ENCODE measurements at places on chromosomes 4 and X.

GRCh38 chrX:153939573-153939972, 4.7 kb upstream of the NAA10 start:
- no peak for DNase-seq

GRCh38 chr4:140156529-140157171, 2.7 kb upstream of the MAML3 start:
- no peak for DNase-seq

DNA sequence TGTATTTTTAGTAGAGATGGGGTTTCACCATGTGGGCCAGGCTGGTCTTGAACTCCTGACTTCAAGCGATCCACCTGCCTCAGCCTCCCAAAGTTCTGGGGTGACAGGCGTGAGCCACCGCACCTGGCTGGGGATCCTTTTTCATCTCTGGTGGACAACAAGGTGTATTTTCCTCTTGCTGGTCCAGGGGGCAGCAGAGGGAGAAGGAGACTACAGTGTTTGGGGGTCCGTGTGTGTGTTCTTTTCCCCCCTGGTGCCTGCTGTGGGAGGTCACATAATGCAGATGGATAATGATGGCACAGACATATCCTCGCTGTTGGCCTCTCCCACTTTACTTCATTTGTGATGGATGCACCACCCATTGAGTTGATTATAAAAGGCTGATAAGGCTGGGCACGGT, 39.0 kb upstream of the CD99 start:
- no peak for DNase-seq

GRCh38 chr4:102574317-102574716, 73.2 kb downstream of the NFKB1 start:
- DNase-seq = no peak

- no peak for DNase-seq
These were observed 93.1 kb downstream of the SLC16A2 start for GRCh38 chrX:74514384-74514783.

DNA sequence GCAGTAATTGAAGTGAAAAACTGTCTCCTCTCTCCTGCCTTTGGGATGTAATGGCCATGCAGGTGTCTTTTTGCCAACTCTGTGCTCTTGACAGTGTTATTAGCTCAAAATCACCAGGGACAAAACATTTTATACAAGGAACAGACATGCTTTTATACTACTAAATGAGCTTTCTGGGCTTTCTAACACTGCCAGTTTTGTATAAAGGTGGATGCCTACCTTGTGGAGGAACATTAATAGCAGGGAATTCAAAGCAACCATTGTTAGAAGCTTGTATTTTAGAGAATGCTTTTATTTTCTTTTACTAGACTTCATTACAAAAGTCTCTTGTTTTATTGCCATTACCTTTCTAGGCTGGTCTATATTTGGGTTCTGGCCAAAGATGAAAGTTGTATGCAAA, 54.7 kb upstream of the ARSJ start:
- no peak for DNase-seq

DNA sequence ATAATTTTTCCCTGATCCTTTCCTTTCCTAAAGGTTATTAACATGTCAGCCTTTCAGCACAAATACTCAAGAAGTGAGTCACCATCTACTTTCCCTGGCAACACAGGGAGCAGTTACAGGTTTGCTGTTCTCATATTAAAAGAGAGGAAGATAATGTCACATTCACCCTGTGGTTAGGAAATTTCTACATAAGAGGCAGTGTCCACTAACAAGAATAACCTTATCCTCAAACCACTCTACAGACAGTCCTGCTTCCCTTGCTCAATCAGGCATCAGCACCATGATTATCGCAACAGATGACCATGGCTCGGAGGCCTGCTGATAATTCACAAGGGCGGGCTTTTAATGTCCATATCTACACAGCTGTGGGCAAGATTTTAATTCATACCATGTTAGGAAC, 30.9 kb downstream of the RNF150 start:
- DNase-seq = no peak

DNA sequence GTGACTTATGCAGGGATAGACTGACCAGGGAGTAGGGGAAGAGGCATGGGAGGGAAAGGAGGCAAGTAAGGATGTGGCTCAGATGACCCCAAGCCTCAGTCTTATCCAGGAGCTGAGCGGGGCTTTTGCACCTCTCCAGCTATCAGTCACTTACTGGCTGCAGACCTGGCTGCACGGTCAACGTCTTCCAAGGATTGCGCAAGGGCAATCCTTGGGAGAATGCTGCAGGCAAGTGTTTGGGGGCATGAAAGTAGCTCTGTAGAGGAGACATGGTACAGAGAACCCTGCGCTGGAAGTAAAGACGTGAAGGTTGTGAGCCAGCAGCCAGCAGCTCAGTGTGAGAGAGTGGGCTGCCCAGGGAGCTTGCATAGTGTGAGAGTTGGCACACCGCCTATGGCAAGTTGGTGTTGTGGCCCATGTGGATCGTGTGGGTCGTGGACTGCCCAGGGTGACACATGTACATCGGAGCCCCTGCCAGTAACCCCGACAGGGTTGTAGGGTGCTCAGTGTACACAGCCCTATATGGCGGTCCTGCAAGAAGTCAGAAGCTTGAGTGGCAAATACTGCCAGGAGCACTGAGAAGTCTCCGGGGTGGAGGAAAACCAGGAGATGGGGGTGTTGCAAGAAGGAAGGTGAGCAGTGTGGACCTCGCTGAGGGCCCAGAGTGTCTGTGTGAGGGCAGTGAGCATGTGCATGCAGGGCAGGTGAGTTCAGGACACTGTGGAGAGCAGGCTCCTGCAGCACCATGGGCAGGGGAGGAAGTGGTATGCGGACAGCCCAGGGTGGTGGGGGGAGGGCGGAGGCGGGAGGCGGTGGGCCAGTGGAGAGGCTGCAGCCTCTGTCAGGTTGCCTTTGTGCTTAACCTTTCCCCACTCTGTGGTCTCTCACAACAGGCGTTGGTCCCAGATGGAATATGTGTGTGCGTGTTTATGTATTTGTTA, 50.9 kb downstream of the KIT start:
- DNase-seq = no peak

GRCh38 chr4:9608300-9608699, 164.1 kb downstream of the DEFB131A start:
- DNase-seq = no peak

GRCh38 chr4:96841801-96842200, 1001.9 kb downstream of the PDHA2 start:
- DNase-seq = no peak

DNA sequence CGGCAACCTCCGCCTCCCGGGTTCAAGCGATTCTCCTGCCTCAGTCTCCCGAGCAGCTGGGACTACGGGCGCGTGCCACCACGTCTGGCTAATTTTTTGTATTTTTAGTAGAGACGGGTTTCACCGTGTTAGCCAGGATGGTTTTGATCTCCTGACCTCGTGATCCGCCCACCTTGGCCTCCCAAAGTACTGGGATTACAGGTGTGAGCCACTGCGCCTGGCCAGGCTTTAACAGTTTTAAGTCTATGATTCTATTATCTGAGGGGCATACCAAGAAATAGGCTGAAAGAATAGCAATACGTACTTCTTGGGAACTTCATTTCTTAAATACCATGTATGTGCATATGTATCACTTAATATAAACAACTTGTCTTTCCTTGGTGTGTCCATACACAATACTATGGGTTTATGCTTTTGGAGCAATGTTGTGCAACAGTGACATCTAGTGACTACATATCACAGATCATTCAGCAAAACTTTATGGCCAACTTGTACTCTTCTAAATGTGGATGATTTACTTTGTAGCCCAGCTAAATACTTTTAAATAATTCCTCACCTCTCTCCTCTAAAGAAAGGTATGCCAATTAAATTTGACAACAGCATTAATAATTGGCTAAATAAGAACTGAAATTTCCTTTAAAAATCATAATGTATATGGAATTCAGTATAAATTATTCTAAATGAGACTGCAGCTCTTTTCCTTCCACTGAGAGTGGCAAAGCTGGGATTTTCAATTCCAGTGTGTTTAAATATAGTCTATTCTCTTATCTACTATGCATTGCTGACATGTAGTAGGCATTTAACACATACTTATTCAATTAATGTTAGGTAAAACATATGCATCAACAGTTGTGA, 10.4 kb downstream of the SLC9B1 start:
- DNase-seq = no peak

DNA sequence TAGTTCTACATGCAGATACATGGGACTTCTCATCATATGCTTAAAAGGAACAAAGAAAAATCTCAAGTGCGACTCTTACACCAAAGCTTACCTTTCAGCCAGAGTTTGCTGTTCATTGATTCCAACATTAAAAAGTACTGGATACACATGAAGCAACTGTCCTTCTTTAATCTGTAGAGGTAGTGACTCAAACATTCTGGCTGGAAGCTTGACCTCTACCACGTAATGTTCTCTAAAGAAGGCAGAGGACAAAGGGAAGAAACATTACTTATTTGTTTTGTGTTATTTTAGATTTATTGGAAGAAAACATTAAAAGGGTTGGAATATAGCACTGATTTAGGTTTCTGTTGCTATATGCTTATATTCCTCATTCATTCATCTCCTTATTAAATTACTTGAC, 476.1 kb downstream of the IL15 start:
- no peak for DNase-seq

GRCh38 chr4:2931512-2932301, 31.5 kb downstream of the NOP14 start:
- DNase-seq = no peak

GRCh38 chr4:36961420-36961819, 283.1 kb upstream of the NWD2 start:
- no peak for DNase-seq

DNA sequence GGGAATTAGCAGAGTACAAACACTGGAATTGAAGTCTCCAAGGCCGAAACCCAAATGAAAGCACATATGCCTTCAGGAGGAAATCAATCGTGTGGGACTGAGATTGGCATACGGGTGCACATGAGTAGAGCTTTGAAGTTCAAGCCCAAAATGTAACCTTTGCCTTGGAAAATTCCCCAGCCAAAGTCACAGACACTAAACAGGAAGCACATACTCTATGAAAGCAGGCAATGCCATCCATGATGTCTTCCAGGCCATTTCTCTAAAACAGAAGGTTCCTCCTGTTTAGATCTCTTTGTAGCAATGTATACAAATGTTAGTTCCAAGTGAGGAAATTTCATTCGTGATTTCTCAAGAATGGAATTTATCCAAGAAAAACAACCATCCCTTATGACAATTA, 162.5 kb downstream of the COL4A6 start:
- DNase-seq = no peak

DNA sequence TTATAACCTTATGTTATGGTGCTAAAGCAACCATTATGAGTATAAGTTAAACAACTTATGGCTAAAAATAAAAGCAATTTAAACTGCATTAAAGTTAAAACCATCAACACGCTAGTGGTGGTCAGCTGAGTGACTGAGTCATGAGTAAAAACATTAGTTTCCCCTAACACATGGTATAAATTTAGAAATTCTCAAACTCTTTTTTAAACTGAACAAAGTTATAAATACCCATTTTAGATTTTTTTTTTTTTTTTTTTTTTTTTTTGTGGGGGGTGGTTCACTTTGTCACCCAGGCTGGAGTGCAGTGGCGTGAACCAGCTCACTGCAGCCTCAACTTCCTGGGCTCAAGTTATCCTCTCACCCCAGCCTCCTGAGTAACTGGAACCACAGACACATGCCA, 5.4 kb upstream of the BBS7 start:
- no peak for DNase-seq

DNA sequence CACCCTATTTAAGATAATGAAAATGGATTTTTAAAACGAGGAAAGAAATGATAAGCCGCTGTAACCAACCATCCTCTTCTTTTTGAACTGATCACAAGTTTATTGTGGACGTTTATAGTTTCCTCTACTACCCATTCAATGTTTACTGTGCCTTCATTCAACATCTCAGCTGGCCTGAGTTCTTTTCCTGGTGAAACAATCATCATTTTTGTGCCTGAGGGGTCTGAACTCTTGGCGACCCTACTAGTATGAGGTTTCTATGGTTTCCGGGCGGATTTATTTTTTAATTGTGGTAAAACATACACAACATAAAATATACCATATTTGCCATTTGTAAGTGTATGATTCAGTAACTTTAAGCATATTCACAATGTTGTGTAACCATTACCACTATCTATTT, 100.7 kb downstream of the SPRY1 start:
- DNase-seq = no peak

GRCh38 chr4:930028-930551, 2.0 kb downstream of the GAK start:
- no peak for DNase-seq

GRCh38 chr4:81218206-81218605, 3.2 kb upstream of the PRKG2 start:
- no peak for DNase-seq

- DNase-seq = no peak
These were observed 137.2 kb downstream of the SMIM20 start for GRCh38 chr4:26051240-26051639.

- no peak for DNase-seq
These were observed 23.6 kb upstream of the RASGEF1B start for GRCh38 chr4:81495345-81495744.

GRCh38 chr4:26864899-26865298, 4.3 kb downstream of the STIM2 start:
- DNase-seq = no peak

GRCh38 chrX:85243155-85243554, 424 bp downstream of the SATL1 start:
- DNase-seq = no peak

DNA sequence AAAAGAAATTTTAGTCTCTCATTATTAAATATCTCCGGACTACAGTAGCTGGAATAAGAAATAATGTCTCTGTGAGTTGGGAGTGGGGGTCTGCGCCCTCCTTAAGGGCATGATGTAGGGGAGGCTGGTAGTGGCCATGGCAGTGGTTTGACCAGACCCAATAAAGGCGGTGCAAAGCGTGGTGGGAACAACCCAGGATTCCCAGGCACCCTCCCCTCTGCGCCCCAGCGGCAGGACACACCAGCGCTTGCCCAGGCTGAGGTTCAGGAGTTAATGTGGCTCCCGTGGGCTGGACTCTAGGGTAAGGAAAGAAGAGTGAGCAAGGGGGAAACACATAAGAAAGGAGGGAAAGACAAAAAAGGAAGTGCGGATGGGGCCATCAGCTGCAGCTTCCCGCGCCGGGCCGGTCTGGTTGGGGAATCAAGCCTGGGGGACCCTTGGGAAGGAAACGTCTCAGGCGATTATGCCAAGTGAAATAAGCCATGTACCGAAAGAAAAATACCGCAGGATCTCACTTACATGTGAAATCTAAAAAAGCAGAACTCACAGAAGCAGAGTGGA, 157.5 kb upstream of the SMIM31 start:
- no peak for DNase-seq

GRCh38 chr4:40331101-40331745, 3.9 kb upstream of the CHRNA9 start:
- no peak for DNase-seq

- DNase-seq = no peak
These were observed 371.4 kb downstream of the NLGN4X start for GRCh38 chrX:5857232-5857631.

Data from RWPE2 (cell line).